ENCODE measurements at places on chromosomes 11 and 22.

DNA sequence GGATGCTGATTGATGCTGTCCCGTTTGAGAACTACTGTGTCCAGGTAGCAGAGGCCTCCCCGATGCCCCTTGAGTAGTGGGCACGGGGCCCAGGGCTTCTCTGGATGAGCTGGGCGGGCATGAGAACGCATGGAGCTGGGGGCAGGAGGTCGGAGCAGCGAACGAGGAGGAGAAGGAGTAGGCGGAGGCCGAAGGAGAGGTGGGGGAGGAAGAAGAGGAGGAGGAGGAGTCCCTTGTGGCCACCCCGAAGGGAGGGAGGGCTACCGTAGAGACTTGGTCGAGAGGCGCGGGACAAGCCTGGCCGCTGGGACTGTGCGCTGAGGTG, 62.9 kb downstream of the CRYBB2 start:
- no peak for DNase-seq
- no peaks in the 10 kb centered on the region for H3K4me1 ChIP-seq
- H3K27ac ChIP-seq = no peak overlapping the region
- H3K4me3 ChIP-seq = no peak overlapping the region

- DNase-seq = no peak
- no peaks in the 10 kb centered on the region for H3K27me3 ChIP-seq
- H3K4me3 ChIP-seq = peak overlapping the region; percentile 88
- H3K27ac ChIP-seq = peak overlapping the region; percentile 77
- no peaks in the 10 kb centered on the region for H3K36me3 ChIP-seq
- H3K4me1 ChIP-seq = peaks cover 49% of the 10 kb centered on the region
Observed at GRCh38 chr22:19178065-19178656, 375 bp downstream of the SLC25A1 start.

GRCh38 chr11:455566-456147, 5.6 kb downstream of the PTDSS2 start:
- H3K27me3 ChIP-seq = no peaks in the 10 kb centered on the region
- peaks cover 27% of the 10 kb centered on the region for H3K4me1 ChIP-seq
- H3K4me3 ChIP-seq = no peak overlapping the region
- no peak for DNase-seq
- peaks cover 4% of the 10 kb centered on the region for H3K36me3 ChIP-seq

DNA sequence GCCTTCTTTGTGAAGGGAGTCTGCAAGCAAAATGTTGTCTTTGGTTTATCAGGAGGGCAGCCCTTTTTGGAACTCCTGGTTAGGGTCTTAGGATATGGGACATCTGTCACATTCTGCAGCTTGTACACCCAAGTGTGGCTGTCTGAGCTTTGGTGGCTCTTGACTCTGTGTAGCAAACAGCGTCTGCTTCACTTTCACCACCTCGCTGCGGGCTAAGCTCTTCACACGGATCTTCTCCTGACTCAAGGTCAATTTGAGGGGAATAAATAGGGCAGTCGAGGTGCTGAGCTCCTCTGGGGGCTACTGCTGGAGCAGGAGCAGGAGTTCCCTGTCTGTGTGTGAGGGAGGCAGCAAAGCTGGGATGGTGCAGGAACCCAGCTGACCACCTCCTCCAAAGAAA, 10.6 kb downstream of the MICAL2 start:
- no peak overlapping the region for H3K4me3 ChIP-seq
- H3K27me3 ChIP-seq = no peaks in the 10 kb centered on the region
- peak overlapping the region; percentile 3 for H3K27ac ChIP-seq
- H3K36me3 ChIP-seq = no peaks in the 10 kb centered on the region
- peaks cover 31% of the 10 kb centered on the region for H3K4me1 ChIP-seq

- DNase-seq = no peak
- no peak overlapping the region for H3K4me3 ChIP-seq
- H3K27me3 ChIP-seq = no peaks in the 10 kb centered on the region
Observed at GRCh38 chr11:128040603-128041002, 546.8 kb downstream of the ETS1 start.

GRCh38 chr22:23237201-23237798, 57.0 kb downstream of the BCR start:
- no peaks in the 10 kb centered on the region for H3K36me3 ChIP-seq
- peak overlapping the region; percentile 62 for H3K27ac ChIP-seq
- no peak overlapping the region for H3K4me3 ChIP-seq
- no peaks in the 10 kb centered on the region for H3K27me3 ChIP-seq

DNA sequence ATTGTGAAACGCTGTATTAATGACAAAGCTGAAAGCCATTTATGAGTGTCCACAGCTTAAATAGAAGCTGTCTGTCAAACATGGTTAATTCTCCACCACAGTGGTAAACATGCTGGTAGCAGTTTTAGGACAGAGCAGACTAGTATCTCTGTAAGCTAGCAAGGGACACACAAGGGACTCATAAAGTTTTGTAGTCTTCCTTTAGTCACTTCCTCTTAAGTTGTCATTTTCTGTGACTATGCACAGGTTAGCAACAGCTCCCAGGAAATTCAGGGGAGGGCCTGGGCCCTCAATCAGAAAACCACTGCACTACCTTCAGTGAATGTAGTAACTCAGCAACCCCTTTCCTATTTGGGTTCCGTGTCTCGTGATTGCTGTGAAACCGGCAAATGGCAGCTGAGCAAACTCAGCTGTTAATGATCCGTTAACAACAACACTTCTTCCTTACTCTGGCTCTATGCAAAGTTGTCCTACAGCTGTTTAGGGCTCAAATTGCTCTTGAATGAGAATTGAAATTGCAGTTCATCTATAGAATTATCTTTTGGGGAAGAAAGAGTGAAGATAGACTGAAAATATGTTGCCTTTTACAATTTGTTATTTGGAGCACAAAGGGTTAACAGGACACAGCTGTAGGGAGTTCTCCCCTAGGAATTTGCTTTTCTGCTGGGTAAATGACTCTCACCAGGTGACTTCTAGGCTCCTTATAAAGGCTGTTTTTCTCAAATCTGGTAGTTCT, at the start of gene MMP26:
MMP26 (plus strand) TSS at position 731 of the 736 bp plus-strand sequence.
- H3K27ac ChIP-seq = no peak within 1 kb of the TSS
- no peaks in the 10 kb centered on the region for H3K36me3 ChIP-seq
- H3K27me3 ChIP-seq = no peaks in the 10 kb centered on the region
- no peaks in the 10 kb centered on the region for H3K4me1 ChIP-seq
- H3K4me3 ChIP-seq = no peak within 1 kb of the TSS
- no peak for DNase-seq

- no peaks in the 10 kb centered on the region for H3K4me1 ChIP-seq
- H3K27me3 ChIP-seq = no peaks in the 10 kb centered on the region
- H3K36me3 ChIP-seq = no peaks in the 10 kb centered on the region
Observed at GRCh38 chr11:34648036-34648435, 27.1 kb downstream of the EHF start.

GRCh38 chr22:25281675-25282345, 62.4 kb downstream of the CRYBB2 start:
- no peaks in the 10 kb centered on the region for H3K36me3 ChIP-seq
- DNase-seq = no peak
- no peaks in the 10 kb centered on the region for H3K4me1 ChIP-seq
- H3K27me3 ChIP-seq = peaks cover 51% of the 10 kb centered on the region

DNA sequence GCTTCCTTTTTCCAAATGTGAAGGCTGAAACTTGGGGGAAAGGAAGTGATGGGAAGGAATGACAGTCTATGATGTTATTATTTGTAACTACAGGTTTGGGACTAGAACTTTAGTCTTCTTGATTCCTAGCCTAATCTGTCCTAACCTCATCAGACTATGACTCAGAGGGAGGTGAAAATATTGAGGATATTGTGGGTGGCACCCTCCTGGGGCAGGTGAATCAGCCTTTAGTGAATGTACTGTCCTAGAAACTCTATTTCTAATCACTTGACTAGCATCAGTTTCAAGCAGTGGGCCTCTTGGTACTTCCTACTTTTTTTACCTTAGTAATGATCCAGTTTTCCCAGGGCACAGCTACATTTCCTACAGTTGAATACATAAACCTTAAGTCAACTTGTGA, 829.0 kb upstream of the API5 start:
- H3K4me3 ChIP-seq = no peak overlapping the region
- H3K4me1 ChIP-seq = no peaks in the 10 kb centered on the region
- no peaks in the 10 kb centered on the region for H3K27me3 ChIP-seq
- no peak overlapping the region for H3K27ac ChIP-seq

GRCh38 chr11:129410395-129410960, 34.8 kb downstream of the BARX2 start:
- no peak overlapping the region for H3K27ac ChIP-seq
- no peaks in the 10 kb centered on the region for H3K27me3 ChIP-seq
- no peak overlapping the region for H3K4me3 ChIP-seq
- no peaks in the 10 kb centered on the region for H3K36me3 ChIP-seq
- DNase-seq = no peak

GRCh38 chr11:115112754-115113153, 391.5 kb downstream of the CADM1 start:
- no peaks in the 10 kb centered on the region for H3K4me1 ChIP-seq
- DNase-seq = no peak
- no peaks in the 10 kb centered on the region for H3K36me3 ChIP-seq
- no peak overlapping the region for H3K27ac ChIP-seq

- H3K4me1 ChIP-seq = peaks cover 71% of the 10 kb centered on the region
- H3K36me3 ChIP-seq = no peaks in the 10 kb centered on the region
- H3K27me3 ChIP-seq = no peaks in the 10 kb centered on the region
- peak overlapping the region; percentile 97 for H3K4me3 ChIP-seq
- peak; percentile 49 for DNase-seq
Observed at GRCh38 chr22:46739094-46739870, 1.2 kb upstream of the CERK start.

DNA sequence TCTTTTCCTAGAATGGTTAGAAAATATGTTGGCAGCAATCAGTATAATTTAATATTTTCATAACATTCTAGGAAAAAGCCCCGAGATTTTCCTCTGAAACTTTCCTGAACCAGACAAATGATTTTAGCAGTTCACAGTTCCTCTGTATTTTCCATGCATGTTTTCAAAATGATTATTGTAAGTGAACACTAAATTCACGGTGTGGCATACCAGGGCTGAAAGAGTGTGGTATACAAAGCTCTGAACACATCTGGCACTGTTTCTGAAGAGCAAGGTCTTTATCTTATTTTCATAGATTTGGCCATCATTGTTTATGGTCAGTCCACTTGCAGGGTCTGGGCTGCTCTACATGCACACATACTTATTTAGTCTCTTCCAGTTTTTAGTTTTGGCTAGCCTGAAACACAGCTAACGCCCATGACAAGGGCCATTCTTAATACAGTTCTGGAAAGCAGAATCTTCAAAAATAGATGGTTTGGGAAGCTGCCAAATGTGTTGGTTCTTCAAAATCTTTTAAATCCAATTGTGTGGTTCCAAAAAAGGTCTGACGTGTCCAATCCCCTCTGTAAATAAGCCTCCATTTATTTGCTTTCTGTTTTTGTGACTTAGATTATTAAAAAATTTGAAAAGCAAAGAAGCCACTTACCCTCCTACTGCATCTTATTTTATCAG, 7.9 kb upstream of the GAB2 start:
- H3K36me3 ChIP-seq = no peaks in the 10 kb centered on the region
- no peak for DNase-seq

Data from heart right ventricle (tissue), 16 donors.